ENCODE measurements at places on chromosomes 13 and 19.

- DNase-seq = no peak
Observed at GRCh38 chr19:748274-748598, 2.7 kb upstream of the MISP start.

GRCh38 chr13:111390522-111391270 lies 70.3 kb downstream of the TEX29 start:
- DNase-seq = no peak

DNA sequence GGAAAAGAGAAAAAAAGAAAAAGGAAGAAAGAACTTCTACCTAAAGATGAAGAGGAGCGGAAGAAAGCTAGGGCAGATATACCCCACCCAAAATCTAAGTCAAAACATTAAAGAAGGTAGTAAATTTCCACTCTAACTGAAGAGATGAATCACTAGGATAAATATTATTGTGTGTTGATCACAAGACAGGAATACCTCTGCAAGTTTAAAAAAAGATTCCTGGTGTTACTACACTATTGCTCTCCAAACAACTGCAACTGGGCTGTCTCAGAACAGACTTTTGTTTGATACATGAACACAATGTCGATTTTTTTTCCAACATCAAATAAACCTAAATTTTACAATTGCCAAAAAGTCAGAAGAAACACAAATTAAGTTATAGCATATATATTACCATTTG lies 6.8 kb downstream of the HSPH1 start:
- no peak for DNase-seq

GRCh38 chr19:28705008-28705407 lies 507.9 kb downstream of the UQCRFS1 start:
- peak; percentile 21 for DNase-seq

GRCh38 chr19:10640361-10640760 lies 13.8 kb upstream of the ILF3 start:
- DNase-seq = peak; percentile 78

GRCh38 chr19:40192758-40193586 lies 1.7 kb downstream of the MAP3K10 start:
- DNase-seq = no peak

DNA sequence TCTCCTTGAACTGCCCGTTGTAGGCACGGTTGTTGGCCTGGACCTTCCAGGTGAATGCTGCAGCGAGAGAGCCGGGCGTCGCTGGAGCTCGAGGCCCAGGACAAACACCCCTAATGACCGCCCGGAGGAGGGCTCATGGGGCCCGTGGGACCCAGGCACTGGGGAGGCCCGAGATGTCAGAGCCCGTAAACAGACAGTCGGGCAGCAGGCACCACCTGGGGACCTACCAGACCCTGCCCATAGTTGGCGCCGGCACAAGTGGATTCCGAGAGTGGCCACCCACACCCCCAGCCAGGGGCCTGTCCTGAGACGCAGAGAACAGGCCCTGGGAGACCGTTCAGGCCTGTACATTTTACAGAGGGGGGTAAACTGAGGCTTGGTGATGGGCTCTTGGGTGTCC lies 2.4 kb downstream of the ATP8B3 start:
- no peak for DNase-seq

DNA sequence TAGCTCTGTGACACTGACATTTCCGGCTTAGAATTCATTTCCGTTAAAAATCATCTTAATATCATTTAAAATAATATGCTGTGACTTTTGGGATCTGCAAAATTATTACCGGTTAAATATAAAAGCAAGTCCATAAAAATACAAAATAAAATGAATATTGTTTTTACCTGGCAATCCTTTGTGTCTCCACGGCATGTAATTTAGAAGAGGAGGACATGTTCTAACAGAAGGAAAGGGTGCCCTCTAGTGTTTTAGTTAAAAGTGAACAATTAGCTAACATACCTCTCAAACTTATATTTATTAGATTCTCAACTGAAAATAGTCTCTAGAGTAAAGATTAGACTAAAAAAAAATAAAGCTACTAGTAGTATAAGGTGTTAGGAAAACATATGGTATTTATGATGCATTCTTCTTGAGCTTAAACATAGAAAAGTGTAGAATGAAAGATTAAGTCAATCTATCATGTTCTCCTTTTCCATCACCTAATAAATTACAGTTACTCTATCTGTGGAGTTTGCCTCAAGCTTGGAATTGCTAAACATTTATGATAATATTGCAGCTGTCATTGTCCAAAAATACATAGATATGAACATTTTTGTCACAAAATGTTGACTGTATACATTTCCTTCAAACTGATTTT lies 676.7 kb upstream of the SPRY2 start:
- DNase-seq = peak; percentile 28

DNA sequence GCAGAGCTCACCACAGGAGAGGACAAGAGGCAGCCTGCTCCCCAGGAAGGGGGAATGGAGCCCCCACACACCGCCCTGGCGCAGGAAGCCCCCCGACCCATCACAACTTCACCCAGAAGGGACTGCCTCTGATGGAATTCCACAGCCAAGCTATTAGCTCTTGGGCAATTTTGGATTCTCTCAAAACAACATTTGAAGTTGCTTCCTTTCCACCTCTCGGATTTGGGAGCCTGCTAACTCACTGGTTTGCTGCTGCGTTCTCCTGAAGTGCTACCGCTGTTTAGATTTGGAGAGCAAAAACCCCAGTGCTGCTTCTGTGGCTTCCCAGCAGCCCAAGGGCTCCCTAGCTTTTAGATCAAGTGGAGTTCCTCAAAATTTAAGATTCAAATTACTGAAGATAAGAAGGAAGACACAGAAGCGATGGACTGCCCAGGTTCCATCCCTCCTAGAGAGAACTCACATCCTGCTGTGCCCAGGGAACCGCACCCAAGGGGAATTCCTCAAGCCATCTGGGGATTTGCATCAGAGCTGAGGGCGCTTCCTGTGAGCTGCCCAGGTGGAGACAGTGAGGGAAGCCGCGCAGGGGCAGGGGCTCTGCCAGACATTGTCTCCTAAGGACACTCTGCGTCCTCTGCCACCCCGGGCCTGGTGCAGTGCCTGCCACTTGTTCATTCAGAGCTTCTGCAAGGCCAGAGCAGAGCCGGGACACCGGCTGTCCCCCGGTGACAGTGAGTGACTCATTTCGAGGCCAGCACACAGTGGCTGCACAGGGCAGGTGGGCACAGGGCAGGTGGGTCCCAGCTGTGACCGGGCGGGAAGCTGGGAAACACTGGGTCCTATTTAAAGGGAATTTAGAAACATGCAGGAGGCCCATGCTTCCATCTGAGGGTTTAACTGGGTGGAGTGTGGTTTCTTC lies 45.5 kb downstream of the COL4A1 start:
- no peak for DNase-seq

DNA sequence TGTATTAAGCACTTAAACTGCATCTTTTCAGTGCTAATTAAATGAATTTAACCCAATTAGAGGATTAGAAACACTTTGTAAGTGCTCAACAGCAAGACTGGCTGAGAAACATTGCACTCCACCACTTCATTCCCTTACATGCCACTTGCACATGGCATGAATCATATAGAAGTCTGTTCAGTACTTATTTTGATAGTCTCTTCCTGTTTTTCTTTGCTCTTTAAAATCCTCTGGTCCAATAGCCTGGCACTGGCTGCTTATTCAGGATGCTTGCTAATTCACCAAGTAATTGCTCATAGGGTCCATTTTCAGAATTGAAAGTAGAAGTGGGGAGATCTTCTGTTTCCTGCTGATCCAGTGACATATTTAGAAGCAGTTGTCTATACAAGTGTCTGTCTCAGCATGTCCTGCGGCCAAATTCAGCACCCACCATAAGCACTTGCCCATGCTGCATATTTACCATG lies 900.1 kb downstream of the PCDH9 start:
- no peak for DNase-seq

GRCh38 chr13:73355134-73355533 lies 296.3 kb downstream of the KLF5 start:
- no peak for DNase-seq

DNA sequence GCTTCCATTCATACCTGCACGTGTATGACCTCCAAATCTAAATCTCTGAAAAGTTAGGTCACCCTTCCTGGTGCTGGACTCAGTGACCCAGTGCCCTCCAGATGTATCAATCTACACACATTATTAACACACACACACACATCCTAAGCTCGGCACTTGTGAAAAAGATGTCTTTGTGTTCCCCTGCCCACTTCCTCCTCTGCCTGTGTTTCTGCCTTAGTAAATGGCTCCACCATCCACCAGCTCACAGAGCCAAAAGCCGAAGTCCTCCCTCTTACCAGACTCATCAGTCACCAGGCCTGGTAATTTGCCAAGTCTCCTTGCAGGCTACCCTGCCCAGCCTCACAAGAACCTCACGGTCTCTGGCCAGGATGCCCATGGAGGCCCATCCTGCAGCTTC lies 131.5 kb downstream of the SHISA2 start:
- no peak for DNase-seq

DNA sequence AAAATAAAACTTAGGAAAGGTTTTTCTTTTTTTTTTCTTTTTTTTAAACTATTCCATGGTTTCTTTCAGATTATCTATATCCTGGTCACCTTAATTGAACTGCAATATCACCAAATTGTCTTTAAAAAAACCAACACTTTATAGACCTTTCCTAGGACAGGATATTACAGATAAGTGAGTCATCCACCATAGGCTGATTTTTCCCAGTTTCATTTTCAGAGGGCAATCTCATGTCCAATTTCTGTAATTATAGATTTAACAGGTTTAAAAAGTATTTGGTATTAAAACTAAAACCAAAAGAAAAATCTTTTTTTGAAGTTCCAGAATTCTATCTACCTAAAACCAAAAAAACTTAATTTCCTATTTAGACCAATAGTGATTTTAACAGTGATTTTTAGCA lies 13.2 kb downstream of the SPART start:
- no peak for DNase-seq

- DNase-seq = peak; percentile 30
Observed at GRCh38 chr13:40813667-40814454, 24.4 kb downstream of the SLC25A15 start.

DNA sequence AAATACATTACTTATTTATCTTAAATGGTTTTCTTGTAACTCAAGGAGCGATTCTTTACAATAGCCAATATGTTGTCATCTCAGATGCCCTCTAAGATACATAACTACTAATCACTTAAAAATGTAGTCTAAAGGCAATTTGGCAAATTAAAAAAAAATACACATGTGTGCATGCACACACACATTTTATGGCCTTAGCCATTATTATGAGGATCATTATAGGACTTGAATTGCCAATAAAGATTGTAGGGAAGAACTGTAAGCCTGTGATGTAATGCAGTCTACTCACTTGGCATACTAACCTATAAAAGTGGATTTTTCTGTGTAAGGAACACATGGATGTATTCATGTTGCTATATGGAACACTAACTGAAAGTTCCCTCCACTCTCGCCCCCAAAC lies 274.3 kb downstream of the SHISA2 start:
- DNase-seq = no peak

DNA sequence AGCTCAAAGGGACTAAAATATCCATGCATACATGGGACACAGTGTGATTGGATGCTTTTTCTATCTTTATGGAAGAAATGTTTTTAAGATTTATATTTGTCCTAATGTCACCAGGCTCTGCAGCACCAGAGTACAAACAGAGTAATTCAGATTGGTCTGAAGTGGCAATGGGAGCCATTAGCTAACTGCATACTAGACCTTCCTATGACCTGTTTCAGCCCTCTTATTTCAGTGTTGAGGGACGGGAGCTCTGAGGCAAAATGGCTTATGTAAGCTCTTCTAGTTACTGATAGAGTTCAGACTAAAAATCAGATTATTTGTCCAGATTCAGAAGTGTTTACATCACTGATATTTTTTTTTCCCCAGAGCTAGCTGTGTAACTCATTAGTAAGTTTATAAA lies 4.9 kb downstream of the SLAIN1 start:
- no peak for DNase-seq

- no peak for DNase-seq
Observed at GRCh38 chr13:80680786-80681366, 339.9 kb upstream of the SPRY2 start.

DNA sequence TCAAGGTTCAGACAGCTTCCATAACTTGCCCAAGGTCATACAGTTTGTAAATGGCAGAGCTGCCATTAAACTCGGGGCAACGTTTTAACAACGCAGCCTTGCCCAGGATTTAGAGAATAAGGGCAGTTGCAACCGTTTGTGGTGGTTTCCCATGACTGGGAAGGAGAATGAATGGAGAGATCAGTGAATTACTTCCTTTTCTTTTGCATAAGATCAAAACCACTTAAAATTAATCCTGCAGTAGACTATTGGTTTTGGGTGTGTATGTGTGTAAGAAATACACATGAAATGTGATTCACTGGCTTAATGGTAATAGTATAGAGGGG lies 179.1 kb upstream of the MIR17HG start:
- no peak for DNase-seq

DNA sequence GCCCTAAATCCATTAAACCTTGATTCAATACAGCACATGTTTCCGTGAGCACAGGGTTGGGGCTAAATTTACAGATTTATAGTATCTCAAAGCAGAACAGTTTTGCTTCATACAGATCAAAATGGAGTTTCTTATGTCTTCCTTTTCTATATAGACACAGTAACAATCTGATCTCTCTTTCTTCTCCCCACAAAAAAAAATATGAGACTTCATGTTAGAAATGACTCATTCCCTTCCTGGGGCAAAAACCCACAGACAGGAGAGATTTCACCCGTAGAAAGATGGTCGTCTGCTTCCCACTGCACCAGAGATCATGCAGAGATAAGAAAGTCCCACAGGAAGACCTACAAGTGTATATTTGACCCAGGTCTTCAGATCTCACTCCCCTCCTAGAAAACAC lies 7.7 kb upstream of the ZNF611 start:
- no peak for DNase-seq

- DNase-seq = no peak
Observed at GRCh38 chr19:49639401-49640112, 386 bp downstream of the RRAS start.

- no peak for DNase-seq
Observed at GRCh38 chr13:81779876-81780275, 1439.0 kb upstream of the SPRY2 start.

GRCh38 chr19:11421371-11422098 lies 2.4 kb upstream of the RGL3 start:
- DNase-seq = no peak

GRCh38 chr19:48636859-48637448 lies at the start of gene DBP:
DBP (minus strand) TSS chr19:48637379; CDS start chr19:48636994, 385 bp downstream.
- no peak for DNase-seq

DNA sequence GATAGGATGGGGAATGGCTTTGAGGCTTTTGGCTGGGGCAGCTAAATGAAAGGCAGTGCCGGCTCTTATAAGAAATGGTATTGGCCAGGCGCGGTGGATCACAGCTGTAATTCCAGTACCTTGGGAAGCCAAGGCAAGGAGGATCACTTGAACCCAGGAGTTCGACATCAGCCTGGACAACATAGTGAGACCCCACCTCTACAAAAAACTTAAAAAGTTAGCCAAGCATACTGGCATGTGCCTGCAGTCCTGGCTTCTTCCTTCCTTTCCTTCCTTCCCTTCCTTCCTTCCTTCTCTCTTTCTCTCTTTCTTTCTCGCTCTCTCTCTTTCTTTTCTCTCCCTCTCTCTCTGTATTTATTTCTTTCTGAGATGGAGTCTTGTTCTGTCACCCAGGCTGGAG lies 3.1 kb downstream of the CA11 start:
- DNase-seq = no peak

- DNase-seq = no peak
Observed at GRCh38 chr13:102678339-102679107, 16.3 kb downstream of the METTL21C start.

All from HepG2 (cell line).